ENCODE measurements at places on chromosomes 6 and 20.
A peak's percentile ranks its signal among the peaks of the same experiment; 100 is the strongest.

DNA sequence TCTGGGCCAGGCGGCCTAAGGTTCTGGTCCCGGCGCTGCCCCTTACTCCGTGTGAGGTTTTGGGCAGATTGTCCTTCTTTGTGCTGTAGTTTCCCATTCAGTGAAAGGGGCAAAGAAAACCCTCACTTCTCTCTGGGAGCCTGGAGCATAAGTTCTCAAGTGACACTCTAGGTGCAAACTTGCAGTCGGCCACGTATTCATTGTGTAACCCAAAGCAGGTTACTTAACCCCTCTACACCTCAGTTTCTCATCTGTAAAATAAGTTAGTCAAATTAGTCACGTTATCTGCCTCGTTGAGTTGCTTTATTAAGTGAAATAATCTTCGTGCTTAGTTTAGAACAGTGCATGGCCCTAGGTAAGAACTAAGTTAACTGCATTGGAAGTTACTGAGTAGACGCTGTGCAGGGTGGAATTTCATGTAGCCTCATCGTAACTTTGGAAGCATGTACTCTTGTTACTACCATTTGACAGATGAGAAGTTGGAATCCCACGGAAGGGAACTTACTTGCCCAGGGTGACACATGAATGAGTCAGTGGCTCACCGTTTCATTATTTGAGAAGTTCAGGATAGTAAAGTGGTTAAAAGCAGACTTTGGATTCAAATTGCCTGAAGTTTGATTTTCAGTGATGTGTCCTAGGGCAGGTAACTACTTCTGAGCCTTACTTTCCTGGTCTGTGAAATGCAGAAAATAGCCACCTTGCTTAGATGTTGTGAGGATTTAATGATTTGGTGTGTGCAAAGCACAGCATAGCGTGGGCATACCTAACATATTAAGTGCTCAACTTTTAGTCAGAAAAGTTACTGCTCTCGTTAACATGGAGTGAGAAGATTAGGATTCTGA is 556 bp upstream of the MROH8 start:
- no peak for DNase-seq

DNA sequence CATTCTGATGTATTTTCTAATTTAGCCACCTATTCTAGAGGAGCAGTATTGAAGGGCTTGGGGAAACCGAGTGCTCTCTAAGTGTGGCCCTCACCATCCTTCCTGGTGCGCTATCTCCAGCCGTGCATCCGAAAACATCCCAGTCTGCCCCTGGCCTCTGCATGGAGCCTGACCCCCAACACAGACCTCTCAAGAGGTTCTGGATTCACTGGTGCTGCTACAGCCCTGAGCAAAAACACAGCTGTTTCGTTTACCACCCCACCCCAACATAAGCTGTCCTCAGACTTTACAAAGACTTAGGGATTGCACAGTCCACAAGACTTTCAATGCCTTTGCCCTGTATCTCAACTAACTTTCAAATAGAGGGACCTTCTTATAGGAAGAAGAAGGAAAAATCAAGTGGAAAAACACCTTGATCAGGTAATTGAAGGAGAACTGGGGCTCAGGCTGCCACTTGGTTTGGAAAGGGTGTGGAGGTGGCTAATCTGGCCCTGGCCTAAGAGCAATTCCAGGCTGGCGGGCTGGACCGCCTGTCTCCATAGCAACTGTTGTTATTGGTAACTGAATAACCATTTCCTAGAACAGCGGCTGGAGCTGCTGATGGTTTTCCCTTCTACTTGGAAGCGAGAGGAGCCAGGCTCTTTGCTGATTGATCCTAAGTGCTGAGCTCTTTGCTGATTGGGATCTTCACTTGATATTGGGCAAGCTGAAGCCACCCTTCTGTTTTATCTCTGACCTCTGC is 90.2 kb upstream of the TOX2 start:
- DNase-seq: no peak

DNA sequence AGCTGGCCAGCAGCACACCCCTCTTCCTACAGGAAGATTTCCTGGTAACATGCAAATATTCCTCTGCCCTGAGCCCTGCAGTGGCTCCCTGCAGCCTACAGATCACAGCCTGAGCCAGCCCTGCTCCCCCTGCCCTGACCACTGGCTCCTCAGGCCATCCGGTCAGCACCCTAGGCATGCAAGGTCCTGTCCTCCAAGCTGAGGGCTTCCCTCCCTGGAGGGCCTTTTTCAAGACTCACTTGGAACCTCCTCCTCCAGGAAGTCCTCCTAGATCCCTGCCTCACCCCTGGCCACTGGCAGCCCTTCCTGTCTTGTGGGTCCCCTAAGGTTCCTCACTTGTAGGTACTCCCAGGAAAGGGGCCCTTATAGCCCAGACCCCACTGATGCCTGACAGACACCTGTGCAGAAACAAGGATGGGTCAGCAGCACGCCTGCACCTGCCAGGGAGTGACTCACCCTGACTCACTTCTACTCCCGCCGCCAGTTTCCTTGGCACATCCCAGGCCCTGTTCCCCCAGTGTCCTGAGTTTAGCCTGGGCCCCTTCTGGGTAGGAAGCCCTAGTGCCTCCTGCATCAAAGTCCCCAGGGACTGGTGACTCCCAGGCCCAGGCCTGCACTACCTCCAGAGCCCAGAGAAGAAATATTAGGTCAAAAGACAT is 3.2 kb downstream of the SLC4A11 start:
- no peak for DNase-seq

GRCh38 chr20:16350465-16350864 is 222.8 kb downstream of the KIF16B start:
- no peak for DNase-seq

DNA sequence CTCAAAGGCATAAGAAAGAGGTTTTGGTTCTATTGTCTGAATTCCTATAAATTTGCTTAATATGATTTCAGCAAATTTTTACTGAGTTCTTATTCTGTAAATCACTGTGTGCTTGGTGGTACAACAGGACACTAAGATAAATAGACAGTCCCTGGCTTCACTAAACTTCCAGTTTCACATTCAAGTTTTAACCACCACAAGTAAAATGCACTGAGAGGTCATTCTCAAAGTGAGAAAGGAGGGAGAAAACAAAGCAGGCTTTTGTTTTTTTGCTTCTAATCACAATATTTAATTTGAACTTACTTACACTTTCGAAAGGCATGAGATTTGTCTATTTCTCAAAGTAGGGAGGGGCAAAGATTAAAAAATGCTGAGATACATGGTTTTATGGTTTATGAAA is 445.7 kb downstream of the CDC5L start:
- DNase-seq: no peak

DNA sequence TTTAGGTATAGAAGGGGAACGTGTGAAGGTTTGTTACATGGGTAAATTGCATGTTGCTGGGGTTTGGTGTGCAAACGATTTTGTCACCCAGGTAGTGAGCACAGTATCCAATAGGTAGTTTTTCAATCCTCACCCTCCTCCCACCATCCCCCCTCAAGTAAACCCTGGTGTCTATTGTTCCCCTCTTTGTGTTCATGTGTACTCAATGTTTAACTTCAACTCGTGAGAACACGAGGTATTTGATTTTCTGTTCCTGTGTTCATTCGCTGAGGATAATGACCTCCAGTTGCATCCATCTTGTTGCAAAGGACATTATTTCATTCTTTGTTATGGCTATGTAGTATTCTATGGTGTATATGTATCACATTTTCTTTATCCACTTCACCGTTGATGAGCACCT is 11.6 kb upstream of the VNN1 start:
- no peak for DNase-seq

DNA sequence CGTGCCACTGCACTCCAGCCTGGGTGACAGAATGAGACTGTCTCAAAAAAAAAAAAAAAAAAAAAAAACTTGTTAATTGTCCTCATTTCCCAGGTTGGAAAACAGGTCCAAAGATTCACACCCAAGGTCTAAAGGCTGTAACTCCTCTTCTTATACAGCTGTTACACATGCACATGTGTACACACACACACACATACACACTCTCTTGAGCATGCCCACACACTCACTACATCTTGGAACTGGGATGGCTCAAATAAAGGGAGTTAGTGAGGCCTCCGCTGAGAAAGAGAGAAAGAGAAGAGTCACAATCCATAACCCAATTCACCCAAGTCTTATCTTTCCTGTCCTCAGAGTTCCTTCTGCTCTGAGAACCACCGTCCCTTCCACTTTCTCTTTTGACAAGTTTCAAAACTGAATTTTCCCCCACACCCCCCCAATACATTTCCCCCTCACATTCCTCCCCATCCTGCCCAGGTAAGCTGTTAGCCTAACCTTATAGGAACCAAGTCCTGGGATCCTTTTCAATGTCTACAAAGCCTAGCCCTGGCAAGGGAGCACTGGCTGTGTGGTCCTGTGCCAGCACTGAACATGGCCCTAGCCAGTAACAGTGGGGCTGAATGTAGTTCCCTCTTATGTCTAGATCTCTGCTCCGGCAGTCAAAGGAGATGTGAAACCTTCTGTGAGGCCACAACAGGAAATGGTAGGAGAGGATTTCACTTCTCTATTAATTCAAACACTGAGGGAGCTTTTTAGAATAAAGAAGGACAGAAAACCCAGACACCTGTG is 3.2 kb upstream of the HLA-DMB start:
- DNase-seq: no peak

GRCh38 chr6:135535989-135536414 is 38.5 kb upstream of the AHI1 start:
- DNase-seq: no peak

DNA sequence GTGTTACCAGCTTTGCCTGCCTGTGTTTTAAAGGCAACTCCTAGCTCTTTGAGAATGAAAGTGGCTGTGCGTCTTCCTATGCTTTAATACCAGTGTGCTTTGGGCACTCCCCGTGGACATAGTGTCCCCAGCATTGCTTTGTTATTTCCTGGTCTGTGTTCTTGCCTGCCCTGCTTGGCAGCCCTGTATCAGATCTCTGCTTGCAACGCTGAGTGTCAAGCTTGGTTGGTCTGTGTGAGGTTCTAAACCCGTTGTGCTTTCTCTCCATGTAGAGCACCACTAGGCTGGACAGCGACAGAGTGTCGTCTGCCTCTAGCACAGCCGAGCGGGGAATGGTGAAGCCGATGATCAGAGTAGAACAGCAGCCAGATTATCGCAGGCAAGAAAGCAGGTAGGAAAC is 80.2 kb downstream of the AFDN start:
- DNase-seq: peak; percentile 62

- DNase-seq: no peak
Measured at GRCh38 chr6:162857326-162857725, 129.6 kb downstream of the PACRG start.

- peak; percentile 65 for DNase-seq
Measured at GRCh38 chr20:62808211-62808865, 3.7 kb downstream of the OGFR start.

DNA sequence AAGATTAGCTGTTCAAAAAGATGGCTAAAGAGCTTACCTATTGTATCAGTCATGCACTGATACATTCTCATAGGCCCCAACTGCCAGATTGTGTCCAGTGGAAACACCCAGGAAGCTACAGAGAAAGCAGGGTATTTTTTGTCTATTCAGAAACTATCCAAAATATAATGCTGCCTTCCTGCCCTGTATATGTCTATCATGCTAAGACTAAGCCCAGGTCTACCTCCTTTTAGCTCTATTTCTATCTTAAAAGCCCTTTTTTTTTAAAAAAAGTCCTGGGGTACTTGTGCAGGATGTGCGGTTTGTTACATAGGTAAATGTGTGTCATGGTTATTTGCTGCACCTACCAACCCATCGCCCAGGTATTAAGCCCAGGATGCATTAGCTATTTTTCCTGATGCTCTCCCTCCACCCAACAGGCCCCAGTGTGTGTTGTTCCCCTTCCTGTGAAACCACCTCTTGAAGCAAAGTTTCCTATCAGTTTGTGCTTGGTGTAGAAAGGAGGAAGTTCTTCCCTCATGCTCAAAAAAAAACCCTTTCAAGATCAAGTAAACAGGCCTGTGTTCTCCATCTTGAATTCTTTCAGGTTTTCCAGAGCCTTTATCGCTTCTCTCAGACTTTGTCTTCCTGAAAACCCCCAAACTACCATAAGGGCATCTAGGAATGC is 514 bp downstream of the DEFB129 start:
- DNase-seq: no peak

DNA sequence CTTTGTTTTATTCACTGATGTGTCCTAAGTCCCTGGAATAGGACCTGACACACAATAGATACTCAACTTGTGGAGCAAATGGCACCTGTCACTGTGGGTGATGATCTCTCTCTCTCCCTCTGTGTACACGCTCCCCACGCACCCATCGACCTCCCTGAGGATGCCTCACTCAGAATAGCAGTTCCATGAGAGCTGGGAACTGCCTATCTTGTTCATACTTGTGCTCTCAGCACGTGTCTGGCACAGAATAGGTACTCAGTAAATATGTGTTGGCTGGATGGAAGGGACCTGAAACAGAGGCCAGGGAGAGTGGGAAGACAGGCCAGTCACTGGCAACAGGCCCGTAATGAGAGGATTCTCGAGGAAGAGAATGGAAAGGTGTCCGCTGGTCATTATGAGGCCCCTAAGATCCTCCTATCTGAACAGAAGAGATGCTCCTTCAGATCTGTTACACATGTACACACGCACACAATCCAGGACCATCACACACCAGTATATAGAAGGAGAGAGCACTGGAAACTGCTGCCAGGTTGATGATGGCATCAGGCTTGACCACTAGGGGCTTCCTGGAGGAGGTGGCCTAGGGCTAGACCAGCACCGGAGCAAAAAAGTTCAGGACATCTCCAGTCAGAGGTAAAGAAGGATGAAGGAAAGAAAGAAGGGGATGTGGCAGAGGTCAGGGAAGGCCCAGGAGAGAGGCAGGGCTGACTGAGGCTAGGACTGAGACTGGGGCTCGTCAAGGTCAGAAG is 30.9 kb downstream of the VEGFA start:
- DNase-seq: no peak

GRCh38 chr6:81802356-81802755 is 49.9 kb upstream of the TENT5A start:
- DNase-seq: no peak

- DNase-seq: no peak
Measured at GRCh38 chr20:21146215-21146614, 20.3 kb downstream of the KIZ start.

GRCh38 chr6:152057832-152058498 is 250.5 kb downstream of the ESR1 start:
- peak; percentile 2 for DNase-seq

DNA sequence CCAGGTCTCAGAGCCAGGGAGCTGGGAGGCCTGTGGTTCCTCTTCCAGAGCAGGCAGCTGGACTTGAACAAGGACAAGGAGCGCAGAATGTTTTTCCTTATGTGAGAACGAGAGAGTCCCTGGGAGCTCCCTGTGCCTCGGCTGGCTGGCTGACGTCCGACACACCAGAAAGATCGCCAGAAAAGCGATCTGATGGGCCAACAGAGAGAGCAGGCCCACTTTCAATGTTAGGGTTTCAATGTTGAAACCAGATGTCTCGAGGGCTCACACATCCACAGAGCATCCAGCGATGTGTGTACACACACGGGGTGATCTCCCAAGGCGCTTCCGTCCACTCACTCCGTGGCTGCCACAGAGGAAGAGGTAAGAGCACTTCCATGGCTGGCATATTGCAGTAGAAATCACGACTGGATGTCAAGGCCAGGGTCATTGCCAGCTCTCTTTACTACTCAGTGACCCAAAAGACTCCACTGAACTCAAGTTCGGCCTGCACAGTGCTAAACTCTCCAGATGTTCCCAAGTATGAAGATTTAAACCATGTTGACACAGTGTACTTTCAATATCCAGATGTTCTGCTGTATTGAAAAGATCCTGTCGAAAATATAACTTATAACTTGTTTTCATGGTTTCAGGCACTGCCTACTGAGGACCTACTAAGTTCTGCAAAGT is 70.8 kb upstream of the FOXC1 start:
- no peak for DNase-seq

GRCh38 chr6:139979021-139979725 is 604.7 kb upstream of the CITED2 start:
- DNase-seq: peak; percentile 88
